ENCODE measurements at places on chromosomes 6 and 20. TPM values are rescaled to one million over a fixed set of nuclear protein-coding genes. Genes with fewer than 3 reads are reported as not detected.

ENPP3 gene
- 1.3 TPM for total RNA-seq

DNA sequence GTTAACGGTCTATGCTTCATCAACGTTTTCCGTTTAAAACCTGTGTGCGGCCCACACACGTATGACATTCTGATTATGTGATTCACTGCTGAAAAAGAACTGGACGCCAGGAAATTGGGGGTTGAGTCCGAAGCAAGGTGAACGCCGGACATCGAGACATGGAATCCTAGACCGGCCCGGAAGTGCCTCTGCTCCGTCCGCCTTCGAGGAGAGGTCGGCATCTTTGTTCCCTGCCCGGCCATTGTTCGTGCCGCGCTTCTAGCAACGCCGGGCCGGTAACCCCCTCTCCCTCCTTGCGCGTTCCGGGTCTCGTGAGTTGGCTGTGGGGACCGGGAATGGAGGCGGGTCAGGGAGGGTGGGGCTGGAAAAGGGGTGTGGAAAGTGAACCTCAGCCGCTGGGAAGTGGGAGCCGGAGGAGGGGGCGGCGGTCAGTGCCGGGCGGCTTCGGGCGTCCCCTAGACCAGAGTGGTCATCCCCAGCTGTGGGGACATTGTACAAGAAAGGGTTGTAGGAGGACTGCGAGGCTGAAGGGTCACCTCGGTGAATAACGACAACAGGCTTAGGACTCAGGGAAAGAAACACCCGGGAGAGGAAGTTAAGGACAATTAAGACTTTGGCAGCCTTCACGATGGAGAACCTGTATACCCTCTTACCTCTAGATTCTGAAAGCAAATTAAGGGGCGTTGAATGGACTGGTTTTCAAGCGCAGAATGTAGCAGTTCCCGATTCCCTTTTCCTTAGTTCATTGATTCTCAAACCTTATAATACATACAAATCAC, at the start of gene ZSCAN9:
Gene ZSCAN9, plus strand, starts transcription at position 220 of the 779 bp plus-strand sequence. CDS start 1,810 bp downstream, outside the sequence.
- DNase-seq: peak; percentile 76

- no peak for DNase-seq
These were observed 29.8 kb upstream of the SYNJ2 start for GRCh38 chr6:157951828-157952227.

DNA sequence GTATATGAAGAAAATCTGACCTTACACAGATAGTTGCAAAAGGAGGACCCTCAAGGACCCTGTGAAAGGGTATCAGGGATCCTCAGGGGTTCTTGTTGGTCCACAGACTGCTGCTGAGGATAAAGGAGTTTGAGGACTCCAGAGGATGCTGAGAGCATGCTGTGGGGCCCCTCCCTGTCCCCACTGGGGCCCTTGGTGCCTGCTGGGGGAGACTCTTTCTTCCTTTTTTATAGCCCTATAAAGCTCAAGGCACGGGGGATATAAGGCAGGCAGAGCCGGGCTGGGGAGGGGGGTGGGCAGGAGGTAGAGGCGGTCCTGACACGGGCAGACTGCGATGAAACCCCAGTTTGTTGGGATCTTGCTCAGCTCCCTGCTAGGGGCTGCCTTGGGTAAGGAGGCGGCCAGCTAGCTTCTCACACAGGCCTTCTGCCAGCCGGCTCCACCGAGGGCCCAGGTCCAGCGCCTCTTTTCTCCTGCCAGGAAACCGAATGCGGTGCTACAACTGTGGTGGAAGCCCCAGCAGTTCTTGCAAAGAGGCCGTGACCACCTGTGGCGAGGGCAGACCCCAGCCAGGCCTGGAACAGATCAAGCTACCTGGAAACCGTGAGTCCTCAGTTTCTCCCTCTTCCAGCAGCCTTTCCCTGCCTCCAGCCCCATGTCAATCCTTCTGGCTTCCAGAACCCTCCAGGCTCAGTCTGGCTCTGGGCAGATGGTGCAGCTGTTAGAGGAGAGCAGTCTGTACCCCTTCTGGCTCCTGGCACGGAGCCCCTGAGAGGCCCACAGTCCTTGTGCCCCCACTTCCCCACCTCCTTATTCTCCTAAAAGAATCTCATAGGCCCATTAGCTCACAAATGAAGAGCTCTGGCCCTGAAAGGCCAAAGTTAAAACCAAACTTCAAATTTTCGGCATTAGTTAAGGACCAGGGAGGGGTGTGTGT, at the start of gene LY6G6D:
Gene LY6G6D, plus strand, starts transcription at position 327 of the 937 bp plus-strand sequence. Its CDS starts 8 bp downstream, at position 335.
- DNase-seq: no peak

All from OCI-LY7 (cell line).